ENCODE measurements at places on chromosomes 13 and 19.

- no peak for DNase-seq
These were observed 3.3 kb downstream of the REEP6 start for GRCh38 chr19:1494115-1494815.

GRCh38 chr13:50993934-50994333 lies 84.3 kb downstream of the RNASEH2B start:
- no peak for DNase-seq

DNA sequence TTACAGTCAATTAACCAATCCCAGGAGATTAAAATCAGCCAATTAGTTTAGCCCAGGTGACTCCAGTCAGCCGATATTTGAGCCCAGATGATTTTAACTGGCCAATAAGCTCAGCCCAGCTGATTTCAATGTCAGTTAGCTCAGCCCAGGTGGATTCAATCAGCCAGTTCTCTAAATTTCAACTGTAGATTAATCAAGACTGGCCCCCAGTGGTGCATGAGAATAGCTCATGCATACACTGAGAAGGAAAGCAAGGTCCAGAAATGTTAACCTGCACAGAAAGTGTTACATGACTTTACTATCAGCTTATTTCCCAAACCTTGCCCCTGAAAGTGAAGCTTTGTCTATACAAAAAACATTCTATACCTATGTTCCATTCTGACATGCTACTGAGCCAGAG lies 55.4 kb upstream of the ZNF724 start:
- no peak for DNase-seq

DNA sequence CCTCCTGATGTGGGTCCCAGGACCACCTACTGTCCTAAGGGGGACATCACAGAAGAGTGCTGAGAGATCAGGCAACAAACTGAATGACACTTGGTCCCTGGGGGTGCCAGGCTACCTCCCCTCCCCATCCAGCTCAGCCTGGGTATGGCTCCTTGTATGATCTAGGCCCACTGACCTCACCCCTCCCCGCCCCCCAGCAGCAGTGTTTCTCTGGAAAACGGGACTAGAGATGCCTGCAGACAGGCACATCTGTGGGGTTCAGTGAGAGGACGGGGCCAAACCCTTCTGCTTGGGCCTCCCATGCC lies 9.3 kb downstream of the ACP4 start:
- no peak for DNase-seq

DNA sequence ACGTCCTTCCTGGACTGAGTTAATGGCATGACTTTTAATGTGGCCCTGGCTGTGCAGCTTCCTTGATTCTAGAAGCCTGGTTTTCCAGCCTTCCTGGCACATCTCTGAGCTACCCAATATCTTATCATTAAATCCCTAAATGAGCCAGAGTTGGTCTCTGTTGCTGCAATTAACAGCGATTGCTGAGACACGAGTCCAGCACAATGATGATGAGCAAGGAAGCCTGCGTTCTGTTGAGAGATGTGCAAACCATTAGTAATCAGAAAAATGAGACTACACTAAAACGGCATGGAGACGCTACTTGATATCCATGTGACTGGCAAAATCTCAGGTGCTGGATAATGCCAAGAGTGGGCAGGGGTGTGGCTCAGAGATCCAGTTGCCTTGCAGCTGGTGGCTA lies 26.2 kb downstream of the GPR42 start:
- DNase-seq: no peak

DNA sequence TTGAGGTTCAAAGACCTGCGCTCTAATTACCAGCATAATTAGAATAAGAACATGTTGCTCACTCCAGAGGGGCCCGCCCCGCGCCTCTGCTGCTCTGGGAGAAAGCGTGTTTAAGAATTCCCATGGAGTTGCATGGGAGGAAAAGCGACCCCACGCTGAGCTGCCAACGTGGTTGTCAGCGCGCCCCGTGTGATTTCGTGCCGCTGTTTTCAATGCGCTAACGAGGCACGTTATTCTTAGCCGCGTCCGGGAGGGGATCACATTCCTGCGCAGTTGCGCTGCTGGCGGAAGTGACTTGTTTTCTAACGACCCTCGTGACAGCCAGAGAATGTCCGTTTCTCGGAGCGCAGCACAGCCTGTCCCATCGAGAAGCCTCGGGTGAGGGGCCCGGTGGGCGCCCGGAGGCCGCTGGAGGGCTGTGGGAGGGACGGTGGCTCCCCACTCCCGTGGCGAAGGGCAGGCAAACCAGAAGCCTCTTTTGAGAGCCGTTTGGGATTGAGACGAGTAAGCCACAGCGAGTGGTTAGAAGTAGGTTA lies 173.8 kb upstream of the SOX1 start:
- DNase-seq: peak; percentile 13

GRCh38 chr13:44243198-44243857 lies 130.3 kb upstream of the SERP2 start:
- peak; percentile 78 for DNase-seq

DNA sequence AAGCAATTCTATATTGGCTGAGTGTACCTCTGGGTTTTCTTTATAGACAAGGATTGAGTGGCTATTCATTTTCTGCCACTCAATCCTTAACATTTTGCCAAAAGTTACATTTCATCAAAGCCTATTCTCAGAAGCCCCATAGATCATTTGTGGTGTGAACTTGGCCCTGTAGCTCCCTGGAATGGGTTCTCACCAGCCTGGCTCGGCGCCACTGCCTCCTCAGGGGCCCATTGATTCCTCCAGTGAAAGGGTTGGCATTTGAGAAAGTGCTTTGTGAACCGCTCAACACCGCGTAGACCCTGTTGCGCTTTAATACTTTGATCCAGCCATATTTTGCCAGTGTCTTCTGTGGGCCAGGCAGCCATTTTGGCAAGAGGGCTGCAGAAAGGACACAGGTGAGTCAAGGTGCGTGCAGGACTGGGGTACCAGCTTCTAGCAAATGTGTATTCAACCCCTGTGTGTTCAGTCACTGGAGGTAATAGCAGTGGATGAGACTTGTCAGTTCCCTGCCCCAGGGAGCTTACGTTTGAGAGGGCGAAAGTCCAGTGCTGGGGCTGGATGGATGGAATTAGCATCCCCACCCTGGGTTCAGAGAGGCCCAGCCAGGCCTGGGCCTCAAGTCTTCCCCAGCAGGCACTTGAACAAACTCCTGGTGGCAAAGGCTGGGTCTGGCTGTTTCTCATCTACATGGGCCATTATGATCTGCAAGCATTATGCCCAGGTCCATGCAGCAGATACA lies 3.8 kb downstream of the RAB8A start:
- peak; percentile 18 for DNase-seq

- no peak for DNase-seq
These were observed 171.2 kb downstream of the TEX29 start for GRCh38 chr13:111491659-111492058.
